ENCODE measurements at places on chromosomes 7 and 10.

- peak; percentile 52 for DNase-seq
These were observed 95.3 kb downstream of the MYOF start for GRCh38 chr10:93386631-93387369.

DNA sequence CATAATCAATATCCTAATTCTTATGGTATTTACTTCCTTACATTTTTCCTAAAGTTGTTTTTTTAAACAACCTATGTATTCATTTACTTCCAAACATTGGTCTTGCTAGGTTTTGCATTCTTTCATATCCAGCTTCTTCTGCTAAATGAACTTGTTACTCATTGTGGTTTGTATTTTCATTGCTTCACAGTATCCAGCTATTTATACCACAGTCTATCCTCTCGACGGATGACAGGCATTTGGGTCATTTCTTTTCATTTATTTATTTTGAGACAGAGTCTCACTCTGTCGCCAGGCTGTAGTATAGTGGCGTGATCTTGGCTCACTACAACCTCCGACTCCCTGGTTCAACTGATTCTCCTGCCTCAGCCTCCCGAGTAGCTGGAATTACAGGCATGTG, 66.8 kb downstream of the CCDC6 start:
- peak; percentile 73 for DNase-seq

DNA sequence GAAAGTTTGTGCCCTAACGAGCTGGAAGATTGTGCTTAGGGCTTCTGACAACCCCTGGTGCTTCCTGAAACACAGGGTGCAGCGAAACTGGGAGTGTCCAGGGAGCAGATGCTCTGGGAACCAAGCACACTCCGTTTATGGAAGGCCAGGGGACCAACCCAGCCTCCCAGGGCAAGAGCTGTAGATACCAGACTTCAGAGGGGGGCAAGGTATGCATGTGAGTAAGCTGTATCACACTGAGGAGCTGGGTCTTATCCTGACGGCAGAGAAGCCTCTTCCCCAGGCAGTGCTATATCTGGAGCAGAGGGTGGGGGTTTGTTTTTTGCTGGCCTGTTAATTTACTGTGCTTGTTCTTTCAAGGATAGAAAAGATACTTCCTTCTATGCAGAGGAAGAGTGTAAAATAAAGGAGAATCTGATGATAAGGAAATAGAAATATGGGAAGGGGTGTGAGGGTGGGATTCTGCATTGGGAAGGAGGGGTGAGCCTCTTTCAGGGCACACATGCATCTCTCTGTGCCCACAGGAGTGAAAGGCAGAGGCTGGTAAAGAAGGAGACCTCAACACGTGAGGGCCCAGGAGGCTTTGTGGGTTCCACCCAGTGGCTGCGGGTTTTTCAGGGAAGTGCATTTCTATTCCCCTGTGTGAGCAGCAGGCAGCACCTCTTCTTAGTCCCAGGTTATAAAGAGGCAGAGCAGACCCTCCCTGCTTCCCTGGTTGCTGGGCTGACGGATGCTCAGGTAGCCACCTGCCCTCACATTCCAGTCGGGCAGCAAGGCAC, 314.1 kb downstream of the TCERG1L start:
- DNase-seq, result no peak

- no peak for DNase-seq
These were observed 245.2 kb downstream of the KLF6 start for GRCh38 chr10:3539696-3540383.

DNA sequence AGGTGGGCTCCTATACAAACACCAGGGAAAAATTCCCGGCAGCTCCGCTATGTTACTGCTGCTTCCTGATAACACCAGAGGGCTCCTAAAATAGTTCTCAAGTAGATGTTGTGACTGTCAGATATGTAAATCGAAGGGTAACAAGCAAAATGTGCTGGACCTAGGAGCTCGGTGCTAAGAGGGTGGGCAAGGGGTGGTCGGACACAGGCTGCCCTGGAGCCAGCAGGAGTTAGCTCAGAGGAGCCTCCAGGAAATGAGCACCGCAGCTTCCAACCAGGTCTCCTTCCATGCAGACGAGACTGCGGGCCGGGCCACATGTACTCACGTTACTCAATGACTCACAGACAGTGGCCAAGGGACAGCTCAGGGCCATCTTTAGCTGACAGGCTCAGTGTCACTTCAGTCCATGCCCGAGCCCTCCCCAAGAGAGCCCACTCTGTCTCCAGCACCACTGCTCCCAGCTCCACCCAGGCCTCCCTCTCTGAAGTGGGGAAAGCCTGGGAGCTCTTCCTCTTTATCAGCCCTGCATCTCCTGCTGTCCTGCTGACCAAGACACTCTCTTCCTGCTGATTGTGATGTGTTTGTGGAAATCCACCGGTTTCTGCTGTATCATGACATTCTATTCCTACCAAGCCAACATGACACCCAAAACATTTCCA, 37.2 kb upstream of the TMEM273 start:
- DNase-seq, result no peak

DNA sequence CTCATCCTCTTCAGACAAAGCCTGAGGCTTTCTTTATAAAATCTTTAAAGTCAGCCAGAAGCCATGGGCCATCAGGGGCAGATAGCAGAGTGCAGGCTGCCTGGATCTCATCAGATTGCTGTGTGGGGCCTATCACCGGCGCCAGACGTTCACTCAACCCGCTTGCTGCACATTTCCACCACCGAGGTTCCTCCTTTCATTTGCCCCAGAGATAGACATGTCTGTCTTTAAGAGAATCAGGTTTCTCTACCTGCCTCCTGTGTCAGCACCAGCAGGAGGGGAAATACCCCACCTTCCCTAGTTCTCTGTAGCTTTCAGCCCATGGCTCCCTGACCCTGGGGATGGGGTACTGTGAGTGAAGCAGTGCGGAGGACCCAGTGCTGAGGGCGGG, 22.0 kb downstream of the SLC18A2 start:
- DNase-seq, result no peak

GRCh38 chr7:6389728-6390127, 58.0 kb downstream of the DAGLB start:
- DNase-seq, result no peak

DNA sequence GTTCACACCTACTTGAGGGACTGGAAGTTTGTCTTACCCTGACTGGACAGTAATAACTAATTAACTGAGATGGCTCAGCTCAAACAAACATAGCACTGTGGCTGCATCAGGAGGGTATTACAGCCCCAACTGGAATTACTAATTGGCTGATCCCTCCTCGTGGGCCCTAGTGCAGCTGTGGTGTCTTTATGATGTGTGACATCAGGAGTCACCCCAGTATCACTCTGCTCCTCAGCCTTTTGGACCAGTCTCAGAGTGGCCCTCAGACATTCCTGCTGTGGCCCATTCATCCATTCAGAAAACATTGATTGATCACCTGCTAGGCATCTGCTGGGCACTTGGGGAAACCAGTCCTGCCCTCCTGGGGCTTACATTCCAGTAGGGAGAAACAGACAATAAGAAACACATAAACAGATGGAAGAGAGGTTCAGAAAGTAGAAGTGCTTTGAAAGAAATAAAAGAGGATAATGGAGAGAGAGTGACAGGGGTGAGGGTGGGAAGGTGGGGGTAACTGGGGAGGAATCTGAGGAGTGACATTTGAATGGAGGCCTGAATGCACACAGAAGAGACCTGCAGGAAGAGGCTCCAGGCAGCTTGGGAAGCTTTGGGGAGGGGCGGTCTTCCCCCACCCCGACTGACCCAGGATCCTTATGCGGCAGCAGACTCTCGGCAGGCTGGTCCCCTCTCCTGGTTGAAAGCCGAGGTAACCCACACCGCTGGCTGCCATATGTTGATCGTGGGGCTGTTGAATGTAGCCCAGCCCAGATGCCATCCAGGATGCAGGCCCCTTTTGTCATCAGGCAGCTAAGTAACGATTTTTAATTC, 113.1 kb downstream of the C10orf105 start:
- DNase-seq, result no peak

DNA sequence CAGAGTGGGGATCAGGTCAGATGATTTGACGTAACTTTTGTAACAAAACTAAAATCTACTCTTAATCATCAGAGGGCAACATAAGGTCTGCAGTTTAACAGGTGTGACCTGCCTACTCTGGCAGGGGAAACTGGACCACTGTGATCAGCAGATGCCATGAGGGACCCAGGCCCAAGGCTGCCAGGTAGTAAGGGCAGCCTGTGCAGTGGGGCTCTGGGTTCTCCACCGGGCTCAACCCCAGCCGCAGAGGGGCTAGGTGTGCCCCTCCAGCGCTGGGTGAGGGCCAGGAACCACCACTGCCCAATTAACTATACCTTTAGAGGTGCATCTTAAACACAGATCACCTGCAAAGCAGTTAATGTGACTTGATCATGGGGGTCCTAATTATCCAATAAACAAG, 17.6 kb downstream of the AKR1B1 start:
- no peak for DNase-seq

DNA sequence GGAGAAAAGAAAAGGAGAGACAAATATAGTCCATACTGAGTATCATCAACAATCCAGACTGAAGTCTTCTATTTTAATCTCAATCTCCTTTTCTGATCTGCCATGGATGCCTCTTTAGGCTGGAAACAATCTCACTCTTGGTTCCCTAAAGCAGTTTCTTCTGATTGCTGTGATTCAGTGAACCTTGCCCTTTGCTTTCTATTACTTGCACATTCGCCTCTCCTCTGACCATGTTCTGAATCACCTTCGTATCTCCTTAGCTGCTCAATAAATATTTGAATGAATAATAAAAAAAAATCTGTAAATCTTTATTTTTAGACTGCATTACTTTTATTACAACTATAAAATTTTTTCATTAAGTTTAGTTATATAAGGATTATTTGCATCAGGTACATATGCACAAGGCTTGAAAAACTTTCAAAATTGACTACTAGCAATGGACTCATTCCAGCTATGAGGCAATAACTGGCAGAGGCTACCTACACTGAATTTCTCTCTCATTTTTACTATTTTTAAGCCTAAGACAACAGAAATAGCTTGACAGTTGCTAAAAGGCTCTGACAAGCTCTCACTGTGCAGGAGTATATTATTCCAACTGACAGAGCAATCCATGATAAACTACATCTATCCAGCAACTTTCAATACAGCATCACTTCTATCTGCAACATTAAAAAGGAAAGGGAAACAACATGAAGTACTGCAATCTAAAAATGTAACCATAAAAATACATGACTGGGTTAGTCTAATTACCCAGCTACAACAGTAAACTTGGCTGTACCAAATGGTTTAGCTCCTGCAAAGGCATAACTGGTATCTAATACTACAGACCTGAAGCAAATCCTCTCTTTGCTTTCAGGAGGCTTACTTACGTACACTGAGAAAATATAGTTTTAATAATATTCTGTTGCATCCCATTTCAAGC, 25.6 kb downstream of the TM9SF3 start:
- DNase-seq, result peak; percentile 9

GRCh38 chr7:151109094-151110048, 23.1 kb downstream of the AGAP3 start:
- peak; percentile 89 for DNase-seq

DNA sequence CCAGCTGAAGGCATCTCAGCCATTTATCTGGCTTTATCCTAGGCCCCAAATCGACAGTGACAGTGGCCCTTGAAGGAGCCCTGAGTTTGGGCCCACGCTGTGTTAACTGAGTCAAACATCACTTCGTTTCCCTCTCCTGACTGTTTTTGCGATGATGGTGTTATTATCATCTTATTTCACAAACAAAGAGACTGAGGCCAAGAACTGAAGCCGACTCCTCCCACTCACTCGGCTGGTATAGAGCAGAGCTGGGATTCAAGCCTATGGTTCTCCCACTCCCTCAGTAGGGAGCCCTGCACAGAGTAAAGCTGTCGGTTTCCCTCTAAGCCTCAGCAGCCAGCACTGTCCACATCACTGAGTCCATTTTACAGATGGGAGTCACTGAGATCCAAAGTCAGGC, 141.0 kb downstream of the CDH23 start:
- DNase-seq, result no peak

GRCh38 chr7:48298779-48299178, 127.5 kb downstream of the ABCA13 start:
- peak; percentile 64 for DNase-seq

DNA sequence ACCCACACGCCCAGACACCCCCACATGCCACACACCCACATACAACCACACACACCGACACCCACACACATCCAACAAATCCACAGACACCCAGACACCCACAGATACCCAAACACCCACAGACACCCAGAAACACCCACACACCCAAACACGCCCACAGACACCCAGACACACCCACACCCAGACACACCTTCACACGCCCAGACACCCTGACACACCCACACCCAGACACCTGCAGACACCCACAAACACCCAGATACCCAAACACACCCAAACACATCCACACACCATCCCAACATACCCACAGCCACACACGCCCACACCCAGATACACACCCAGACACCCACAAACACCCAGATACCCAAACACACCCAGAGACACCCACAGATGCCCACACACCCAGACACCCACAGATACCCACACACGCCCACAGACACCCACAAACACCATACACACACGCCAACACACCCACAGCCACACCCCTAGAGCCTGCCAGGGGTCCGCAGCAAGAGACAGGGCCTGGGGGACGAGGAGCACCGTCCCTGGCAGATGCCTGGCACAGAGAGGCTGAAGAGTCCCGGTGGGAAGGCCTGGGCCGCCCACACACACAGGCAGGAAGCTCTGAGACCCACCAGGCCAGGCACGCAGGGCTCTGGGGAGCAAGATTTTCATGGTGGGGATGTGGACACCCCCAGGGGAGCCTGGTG, 28.5 kb downstream of the CYP2W1 start:
- DNase-seq, result no peak

DNA sequence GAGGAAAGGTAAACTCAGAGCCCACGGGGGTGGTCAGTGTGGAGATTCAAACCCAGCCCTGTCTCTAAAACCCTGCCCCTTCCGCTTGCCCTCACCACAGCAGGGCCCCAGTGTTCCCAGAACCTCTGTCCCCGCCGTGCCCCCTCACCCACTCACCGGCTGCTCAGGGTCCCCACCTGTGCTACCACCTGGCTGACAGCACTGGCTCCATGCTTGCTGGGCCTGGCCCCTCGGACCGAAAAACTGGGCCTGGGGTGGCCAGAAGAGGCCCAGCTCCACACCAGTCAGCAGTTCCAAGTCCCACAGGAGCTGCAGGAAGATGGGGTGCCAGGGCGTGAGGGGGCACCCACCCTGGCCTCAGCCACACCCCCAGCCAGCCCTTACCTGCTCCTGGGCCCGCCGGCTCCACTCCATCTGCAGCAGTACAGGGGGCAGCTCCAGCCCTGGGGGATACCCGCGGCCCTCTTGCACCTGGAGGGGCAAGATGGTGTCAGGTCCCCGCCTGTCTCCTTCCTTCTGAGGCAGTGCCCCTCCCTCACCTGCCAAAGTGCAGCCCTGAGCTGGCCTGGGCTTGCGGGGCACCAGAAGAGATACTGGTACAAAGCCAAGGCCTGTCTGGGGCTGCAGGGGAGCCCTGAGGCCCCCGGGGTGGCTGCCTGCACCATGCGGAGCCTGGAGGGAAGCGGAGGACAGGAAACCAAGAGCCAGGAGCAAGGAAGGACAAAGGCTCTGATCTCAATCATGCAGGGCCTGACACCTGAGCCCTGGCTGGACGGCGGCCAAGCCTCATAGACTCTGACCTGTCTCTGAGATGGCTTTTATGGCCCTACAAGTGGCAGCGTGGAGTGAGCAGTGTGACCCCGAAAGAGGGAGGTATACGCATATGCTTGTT, 11.7 kb downstream of the ATP6V1F start:
- DNase-seq, result no peak
